ENCODE measurements at places on chromosomes 5 and 9.

DNA sequence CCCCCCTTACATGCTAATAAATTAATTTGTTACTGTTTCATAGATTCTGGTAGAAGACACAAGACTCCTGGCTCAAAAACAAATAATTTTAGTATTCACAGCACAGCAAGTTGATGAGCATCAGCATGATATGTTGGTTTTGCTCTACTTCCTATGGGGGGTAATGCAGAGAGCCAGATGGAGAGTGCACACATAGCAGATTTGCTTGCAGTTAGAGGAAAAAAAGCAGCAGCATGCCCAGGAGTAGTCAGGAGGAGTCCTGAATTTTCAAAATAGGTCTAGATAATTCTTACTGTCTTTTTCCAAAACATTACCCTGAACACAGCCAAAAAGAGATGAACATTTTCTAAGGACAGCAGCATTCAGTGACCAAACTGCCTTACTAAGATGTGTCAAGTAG, 261.3 kb downstream of the COX7C start:
- DNase-seq, result no peak

DNA sequence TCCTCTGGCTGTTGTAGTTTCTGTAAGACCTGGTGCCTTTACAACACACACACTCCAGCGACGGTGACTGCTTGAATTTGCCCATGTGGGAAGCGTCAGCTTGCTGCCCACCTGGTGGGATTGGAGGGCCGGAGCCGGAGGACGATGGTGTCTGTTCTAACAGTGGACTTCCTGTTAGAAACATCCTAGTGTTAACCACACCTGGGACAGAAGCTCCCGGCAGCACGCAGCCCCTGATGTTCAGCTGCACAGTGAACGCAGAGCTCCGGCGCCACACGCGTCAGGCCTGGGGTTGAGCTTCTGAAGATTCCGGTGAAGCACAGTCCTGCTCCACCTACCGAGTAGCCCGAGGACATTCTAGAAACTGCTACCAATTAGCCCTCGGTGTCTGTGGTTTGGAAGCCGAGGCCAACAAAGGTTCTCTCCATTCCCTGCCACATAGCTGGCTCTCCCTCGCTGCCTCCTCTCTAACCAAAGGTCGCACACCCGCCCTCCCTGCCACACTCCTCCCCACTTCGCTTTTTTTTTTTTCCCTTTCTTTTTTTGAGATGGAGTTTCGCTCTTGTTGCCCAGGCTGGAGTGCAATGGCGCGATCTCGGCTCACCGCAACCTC, 14.4 kb downstream of the PMPCA start:
- no peak for DNase-seq

DNA sequence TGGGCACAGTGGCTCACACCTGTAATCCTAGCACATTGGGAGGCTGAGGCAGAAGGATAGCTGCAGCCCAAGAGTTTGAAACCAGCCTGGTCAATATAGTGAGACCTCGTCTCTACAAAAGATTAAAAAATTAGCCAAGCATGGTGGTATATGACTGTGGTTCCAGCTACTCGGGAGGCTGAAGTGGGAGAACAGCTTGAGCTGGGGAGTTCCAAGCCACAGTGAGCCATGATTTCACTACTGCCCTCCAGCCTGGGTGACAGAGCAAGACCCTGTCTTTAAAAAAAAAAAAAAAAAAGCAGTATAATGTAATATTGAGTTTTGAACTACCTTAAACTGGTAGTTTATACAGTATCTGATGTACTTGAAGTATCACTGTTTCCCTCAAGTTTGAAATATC, 358.4 kb downstream of the EBF1 start:
- no peak for DNase-seq

DNA sequence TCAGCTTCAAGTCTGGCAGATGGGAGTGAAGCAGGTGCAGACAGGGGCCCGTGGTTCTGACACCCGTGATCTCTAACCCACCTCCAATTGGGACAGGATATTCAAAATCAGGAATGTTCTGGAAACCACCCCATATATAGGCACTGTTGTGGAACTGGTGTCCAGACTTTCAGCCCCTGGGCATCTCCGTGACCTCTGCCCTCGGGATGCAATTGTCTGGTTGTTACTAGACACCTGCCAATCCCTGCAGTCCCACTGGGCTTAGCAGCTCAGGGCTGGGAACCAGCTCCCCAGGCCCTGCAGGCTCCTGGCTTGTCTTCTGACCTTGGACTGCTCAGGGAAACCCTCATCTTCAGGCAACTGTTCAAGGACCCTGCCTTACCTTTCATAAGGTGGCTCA, 38.8 kb downstream of the NTNG2 start:
- DNase-seq, result no peak

DNA sequence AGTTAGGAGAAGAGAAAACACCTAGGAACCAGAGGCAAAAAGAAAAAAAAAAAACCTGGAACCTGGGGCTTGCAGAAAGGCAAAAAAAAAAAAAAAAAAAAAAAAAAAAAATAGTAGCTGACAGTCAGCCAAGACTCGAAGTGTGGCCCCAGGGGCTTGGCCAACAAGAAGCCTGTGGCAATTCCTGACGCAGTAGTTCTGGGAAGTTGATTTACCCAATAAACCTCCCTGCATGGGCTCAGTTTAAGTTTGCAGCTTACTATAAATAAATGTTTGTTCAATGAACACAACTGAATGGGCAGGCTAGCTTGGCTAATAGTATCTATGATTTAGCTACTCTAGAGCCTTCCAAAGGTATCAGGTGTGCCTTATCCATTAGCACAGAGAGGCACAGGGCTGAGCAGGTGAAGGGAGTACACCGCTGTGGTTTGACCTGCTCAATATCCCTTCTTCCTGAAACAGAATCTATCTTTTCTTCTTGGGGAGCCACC, 21.3 kb upstream of the GLRX start:
- no peak for DNase-seq

DNA sequence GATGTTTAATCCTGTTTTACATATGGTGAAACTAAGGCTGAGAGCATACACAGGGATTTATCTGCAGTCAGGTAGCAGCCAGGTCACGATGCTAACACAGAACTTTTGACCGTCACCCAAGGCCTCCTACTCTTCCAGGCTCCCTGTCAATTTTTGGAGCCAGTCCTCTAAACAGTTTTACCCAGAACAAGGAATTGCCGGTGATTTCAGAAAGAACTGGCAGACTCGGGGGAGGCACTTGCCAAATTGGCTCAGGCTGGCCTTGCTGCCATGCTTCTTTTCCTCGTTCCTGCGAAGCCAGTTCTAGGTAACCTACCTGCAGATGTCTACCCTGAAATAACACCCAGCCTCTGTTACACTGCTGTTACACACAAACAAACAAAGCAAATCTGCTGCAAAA, 21.2 kb downstream of the GRIA1 start:
- no peak for DNase-seq

DNA sequence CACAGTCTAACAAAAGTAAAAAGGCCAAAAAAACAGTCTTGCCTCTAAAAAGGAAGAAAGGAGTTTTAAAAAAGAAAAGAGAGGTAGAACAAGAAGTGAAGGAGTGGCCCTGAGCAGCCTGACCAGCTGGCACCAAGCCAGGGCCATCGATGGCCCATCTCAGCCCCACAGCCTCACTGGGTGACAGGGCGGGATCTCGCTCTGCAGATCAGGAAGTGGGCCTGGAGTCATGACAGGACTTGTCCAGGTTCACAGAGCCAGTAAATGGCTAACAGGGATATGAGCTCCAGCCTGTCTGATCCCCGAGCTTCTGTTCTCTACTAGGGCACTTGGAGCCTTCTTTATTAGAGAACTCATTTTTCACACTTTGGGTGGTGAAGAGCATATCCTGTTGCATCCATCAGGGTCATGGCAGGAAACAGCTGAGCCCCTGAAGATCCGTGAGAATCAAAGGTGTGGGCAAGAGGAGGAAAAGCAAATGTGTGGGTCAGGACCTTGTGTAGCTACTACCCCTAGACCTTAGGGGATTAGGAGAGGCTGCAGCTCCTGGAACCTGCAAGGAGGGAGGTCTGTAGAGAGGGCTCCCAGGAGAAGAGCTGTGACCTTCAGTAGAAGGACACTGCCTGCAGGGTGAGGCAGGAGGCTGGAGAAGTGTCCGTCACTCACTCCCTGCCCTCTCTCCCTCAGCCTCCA, 299.0 kb upstream of the MSX2 start:
- no peak for DNase-seq

DNA sequence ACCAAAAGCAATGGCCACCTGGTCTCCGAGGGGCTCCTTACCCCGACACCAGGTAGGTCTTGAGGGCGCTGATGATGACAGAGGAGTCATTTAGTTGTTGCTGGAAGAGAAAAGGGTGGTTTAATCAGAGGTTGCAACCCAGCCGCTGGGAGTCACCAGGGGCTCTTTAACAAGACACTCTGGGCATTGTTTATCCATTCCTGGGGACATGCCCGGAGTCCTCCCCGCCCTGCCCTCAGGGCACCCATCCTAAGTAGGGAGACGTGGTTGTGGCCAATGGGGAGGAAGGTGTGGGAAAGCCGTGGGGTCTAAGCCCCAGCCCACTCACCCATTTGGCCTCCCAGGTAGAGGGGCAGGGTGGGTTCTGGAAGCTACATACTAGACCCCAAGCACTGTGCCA, 3.1 kb downstream of the PTGES2 start:
- no peak for DNase-seq

DNA sequence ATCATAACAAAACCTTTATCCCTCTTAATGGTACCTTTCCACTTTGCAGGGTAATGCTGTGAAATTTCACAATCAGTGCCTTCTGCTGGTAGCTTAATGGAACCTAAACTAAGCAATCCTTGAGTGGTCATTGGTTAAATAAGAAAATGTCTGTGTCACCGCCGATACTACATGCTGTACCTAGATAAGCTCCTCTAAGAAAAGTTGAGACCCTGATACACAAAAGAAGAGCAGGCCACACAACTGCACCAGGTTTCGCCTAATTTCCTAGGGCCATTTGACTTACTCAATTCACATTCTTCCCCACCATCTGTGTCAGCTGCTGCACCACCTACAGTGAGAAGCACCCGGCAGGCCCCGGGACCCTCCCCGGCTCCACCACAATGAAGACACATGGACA, 9.0 kb upstream of the EDF1 start:
- no peak for DNase-seq

GRCh38 chr9:1941989-1942388, 73.2 kb upstream of the SMARCA2 start:
- no peak for DNase-seq

- no peak for DNase-seq
These were observed 93.4 kb downstream of the MPDZ start for GRCh38 chr9:13186091-13186490.

GRCh38 chr9:2132484-2133082, 117.4 kb downstream of the SMARCA2 start:
- peak; percentile 69 for DNase-seq

DNA sequence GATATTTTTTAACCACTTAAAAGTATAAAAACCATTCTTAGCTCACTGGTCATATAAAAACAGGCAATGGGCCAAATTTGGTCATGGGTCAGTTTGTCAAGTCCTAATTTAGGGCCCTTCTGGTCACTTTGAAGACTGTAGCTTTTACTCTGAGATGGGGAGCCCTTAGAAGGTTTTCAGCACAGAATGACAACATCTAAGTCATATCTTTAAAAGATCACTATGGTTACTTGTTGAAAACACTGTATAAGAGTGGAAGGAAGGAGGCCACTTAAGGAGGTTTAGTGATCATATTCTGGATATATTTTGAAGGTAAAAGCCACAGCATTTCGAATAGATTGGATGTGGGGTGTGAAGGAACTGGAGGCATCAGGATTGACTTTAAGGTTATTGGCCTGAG, 76.7 kb downstream of the STRBP start:
- no peak for DNase-seq

DNA sequence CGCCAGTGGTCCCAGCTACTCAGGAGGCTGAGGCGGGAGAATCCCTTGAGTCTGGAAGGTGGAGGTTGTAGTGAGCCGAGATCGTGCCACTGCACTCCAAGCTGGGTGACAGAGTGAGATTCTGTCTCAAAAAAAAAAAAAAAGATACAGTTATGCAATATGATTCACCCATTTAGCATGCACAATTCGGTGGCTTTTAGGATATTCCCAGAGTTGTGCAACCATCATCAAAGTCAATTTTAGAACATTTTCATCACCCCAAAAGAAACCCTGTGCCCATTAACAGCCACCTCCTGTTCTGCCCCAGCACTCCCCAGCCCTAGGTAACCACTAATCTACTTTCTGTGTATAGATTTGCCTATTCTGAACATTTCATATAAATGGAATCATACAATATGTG, 4.3 kb upstream of the DHFR start:
- no peak for DNase-seq

- DNase-seq, result no peak
These were observed 103.6 kb downstream of the PSAT1 start for GRCh38 chr9:78400496-78400895.

DNA sequence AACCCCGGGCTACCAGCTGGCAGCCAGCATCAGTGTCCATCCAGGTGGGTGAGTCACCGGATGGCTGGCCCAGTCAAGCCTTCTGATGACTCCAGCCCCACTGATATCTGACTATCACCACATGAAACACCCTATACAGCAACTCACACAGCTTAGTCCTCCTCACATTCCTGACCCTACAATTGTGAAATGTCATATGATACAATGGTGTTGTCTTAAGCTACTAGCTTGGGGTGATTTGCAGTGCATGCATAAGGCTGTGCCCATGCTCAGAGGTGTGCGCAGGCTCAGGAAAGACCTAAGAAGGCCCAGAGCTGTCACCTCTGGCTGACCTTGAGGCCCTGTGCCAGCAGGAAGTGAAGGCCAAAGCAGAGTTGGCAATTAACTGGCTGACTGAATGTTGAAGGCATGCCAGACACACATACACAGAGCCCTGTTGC, 21.5 kb upstream of the SEMA4D start:
- no peak for DNase-seq

- DNase-seq, result no peak
These were observed 30.6 kb upstream of the RAB14 start for GRCh38 chr9:121232251-121232650.

GRCh38 chr9:95508968-95509850, 7.6 kb downstream of the PTCH1 start:
- peak; percentile 97 for DNase-seq

DNA sequence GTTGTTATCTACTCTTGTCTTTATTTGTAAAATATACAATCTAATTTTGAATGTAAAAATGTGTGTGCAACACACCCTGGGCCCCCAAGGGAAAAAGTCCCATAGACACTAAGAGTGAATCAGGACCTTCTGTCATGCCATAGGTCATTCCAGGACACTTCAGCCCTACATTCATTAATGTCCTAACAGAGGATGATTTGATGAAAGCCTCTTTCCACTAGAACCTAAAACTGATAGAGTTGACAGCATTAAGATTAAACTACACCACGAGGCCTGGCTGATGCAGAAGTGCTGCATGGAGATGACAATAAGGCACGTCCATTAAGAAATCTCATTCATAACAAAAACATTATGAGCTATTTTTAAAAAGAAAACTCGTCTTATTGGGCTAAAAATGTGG, 46.2 kb downstream of the FRMD3 start:
- no peak for DNase-seq

- DNase-seq, result no peak
These were observed 33.7 kb downstream of the ZNF462 start for GRCh38 chr9:106896695-106897094.

- DNase-seq, result no peak
These were observed 157.5 kb downstream of the COMMD10 start for GRCh38 chr5:116242343-116242742.

GRCh38 chr9:5231212-5231611, at the start of gene INSL4:
Gene INSL4 (plus strand): TSS chr9:5231419. CDS start chr9:5231524, 105 bp downstream.
- no peak for DNase-seq
